ENCODE measurements at places on chromosomes 11 and 22.

DNA sequence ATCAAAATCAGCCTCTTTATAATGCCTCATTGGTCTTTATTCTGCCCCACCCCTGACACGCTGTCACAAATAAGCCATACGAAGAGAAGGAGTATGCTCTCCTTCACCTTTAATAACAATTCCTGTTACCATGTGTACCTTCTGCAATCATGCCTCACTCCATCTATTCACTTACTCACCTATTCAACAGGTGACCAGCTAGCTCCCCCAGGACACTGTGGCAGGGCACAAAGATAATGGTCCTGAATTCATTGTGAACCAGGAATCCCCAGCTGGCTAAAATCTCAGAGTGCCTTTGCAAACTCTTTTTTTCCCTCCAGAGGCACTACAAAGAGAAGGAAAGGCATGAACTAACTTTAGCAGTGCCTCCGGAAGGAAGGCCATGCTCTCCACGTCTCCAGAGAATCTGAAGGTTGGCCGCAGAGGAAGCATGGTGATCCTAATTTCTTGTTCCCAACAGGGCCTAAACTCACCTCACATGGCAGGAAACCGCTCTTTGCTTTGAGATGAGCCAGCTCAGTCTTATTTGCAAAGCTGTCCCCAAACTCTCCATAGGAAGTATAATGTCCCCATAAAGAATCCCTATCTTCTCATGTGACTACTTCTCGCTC is 590.3 kb downstream of the BUD13 start:
- no peak for DNase-seq

GRCh38 chr11:114298710-114299109 is 2.5 kb downstream of the NNMT start:
- DNase-seq: no peak

DNA sequence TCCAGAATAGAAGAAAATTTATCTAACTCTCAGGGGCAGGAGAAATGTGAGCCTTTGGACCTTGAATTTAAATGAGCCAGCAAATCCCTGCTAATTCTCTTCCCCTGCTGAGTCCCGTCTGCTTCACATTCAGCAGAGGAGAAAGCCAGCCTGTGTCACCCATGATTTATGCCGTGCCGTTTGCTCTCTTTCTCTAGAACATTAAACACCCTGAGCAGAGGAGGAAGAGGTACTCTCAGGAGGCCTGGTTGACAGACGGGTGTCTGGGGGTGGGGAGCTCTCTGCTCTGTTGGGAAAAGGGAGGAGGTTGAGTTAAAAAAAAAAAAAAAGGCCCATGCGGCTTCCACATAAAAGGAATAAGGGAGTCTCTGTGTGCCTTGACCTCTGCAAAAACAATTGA is 11.3 kb upstream of the MTMR3 start:
- no peak for DNase-seq

- DNase-seq: no peak
These were observed 618.8 kb downstream of the TBC1D22A start for GRCh38 chr22:47381240-47381639.

DNA sequence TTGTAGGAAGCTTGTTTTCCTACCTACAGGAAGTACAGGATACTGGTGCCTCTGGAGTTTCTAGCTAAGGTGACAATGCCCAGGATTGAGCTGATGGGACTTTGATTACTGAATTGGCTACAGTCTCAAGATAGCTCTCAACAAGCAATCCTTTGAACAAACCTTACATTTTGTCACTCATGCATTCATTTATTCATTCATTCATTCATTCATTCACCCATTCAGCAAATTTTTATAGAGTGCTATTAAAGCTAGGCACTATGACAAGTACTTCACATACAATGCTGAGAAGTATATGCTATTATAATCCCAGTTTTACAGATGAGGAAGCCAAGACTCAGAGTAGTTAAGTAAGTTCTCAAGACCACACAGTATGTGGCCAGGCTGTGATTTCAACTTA is 103.1 kb upstream of the MTMR2 start:
- DNase-seq: no peak

DNA sequence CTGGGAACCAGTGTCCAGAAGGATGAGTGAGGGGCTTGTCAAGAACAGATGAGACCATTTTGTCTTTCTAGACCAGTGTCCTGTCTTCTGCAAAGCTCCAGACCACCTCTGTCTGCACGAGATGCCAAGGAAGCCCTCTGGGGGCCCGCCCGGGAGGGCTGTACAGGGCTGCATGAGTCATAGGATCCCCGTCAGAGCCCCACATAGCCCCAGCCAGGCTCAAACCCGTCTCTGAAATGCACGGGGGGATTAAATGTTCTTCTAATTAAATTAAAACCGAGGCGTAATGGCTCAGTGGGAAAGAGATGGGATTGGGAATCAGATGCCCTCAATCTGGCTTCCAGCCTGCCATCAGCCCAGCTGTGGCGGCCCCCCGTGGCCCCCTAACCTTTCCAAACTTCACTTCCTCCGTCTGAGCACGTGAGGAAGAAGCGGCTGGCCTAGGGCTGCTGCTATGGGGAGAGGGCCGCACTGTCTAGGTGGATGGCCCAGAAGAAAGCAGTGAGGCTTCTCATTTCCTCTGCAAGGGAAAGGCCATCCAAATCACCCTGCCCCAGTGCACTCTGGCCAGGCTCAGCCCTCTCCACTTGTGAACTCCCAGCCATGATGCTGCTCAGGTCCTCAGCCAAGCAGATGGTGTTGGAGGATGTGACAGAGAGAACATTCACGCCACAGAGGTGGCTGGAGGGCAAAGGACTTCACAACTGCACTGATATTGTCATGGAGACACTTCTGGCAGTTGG is 32.8 kb downstream of the KCNQ1OT1 start:
- DNase-seq: no peak

- no peak for DNase-seq
These were observed 5.8 kb upstream of the MIEF1 start for GRCh38 chr22:39496131-39496838.

DNA sequence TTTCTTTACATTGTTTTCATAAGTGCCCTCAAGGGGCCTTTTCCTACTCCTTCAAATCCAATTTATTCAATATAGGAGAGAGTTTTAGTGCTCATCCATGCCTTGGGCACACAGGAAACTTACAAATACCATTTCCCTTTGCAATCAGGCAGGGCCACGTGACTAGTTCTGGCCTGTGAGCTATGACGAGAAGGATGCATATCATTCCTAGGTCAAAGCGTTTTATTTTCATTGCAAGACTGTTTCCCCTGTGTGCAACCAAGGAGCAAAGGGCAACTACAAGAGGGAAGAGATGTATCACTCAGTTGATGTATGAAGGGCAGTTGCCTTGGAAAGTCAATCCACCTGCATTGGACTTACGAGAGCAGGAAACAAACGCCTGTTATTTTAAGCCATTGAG is 1.9 kb upstream of the TRAF6 start:
- no peak for DNase-seq

- no peak for DNase-seq
These were observed 399.0 kb upstream of the CADM1 start for GRCh38 chr11:115903179-115903578.

DNA sequence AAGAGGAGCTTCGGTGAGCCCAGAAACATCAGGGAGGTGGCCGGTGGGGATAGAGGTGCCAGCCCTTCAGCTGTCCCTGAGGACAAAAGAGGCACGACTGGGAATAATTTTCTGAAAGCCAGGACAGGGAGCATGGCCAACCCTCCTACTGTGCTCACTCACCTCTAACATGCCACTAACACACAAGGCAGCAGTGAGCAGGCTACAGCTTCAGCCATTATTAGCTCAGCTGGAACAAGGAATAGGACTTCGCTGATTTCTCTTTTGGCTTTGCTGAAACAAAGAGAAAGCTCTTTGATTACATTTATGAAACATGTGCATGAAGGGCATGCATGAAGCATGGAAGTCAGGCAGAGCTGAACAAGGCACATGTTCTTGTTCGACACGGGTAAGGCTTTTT is 12.1 kb upstream of the OR10A5 start:
- no peak for DNase-seq

- DNase-seq: no peak
These were observed 238.1 kb upstream of the TENM4 start for GRCh38 chr11:79678780-79679452.
